SIG-M5 (cell line): ENCODE measurements at places on chromosomes 12 and 14.

GRCh38 chr12:109827566-109828550 is 5.3 kb downstream of the TRPV4 start:
- DNase-seq = no peak

DNA sequence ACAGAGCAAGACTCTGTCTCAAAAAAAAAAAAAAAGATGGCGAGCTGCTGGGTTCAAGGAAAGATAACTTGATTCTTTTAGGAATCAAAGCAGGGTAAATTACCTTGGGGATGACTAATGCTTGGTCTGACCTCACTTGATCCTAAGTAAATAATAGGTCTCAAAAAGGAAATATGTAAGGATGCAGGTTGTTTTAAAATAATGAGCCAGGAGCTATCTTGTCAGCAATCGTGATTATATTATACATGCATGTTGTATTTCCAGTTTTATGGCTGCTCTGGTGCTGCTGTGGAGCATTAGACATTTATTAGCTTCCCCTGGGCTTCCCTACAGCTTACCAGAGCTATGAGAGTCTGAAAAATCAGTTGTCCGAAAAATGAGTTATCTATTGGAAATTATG is 2.6 kb downstream of the EIF2B2 start:
- no peak for DNase-seq

- DNase-seq = no peak
Measured at GRCh38 chr12:67748743-67749040, 100.1 kb downstream of the DYRK2 start.

- DNase-seq = no peak
Measured at GRCh38 chr14:70398706-70399431, 18.0 kb downstream of the SYNJ2BP start.

DNA sequence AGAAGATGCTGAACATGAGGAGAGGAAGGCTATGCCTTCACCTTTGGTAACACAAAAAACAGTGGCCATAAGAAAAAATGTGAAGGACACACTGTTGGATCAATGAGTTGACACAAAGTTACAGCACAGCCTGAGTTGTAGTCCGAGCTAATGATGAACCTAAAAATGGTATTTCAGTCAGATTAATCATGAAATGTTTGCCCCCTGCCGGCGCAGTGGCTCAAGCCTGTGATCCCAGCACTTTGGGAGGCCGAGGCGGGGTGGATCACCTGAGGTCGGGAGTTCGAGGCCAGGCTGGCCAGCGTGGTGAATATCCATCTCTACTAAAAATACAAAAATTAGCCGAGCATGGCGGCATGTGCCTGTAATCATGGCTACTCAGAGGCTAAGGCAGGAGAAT is 1.3 kb upstream of the CAPRIN2 start:
- DNase-seq = no peak
